ENCODE measurements at places on chromosomes 11 and 22. TPM values are rescaled to one million over a fixed set of nuclear protein-coding genes. Genes with fewer than 3 reads are reported as not detected.

- no peak for DNase-seq
Observed at GRCh38 chr11:19220903-19221724, 19.3 kb upstream of the CSRP3 start.

DNA sequence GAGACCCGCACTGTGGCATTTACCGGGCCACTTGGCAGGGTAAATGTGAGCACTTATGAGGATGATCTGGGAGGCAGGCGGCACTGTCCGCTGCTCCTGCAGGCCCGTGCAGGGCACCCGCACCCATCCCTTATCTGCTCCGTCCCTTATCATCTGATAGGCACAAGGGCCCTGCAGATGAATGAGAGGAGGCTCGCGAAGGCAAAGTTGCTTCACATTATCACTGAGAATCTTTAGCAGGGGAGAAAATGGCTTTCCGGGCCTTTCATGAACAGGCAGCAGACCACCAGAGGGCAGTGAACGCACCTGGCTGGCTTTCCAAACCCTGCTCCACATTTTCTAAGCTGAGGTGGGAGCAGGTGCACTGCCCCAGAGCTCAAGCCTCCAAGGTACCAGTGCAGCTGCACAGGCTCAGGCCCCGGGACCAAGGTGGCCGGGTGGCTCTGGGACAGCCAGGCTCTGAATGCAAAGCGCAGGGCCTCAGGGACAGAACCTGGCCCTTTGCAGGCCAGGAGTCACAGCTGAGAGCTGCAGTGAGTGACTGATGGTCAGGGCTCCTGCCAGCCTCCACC lies 165.6 kb downstream of the SHANK2 start:
- DNase-seq, result peak; percentile 46

- no peak for DNase-seq
Observed at GRCh38 chr11:70476669-70477068, 78.3 kb downstream of the CTTN start.

GRCh38 chr11:69295079-69295994 lies 1.4 kb downstream of the MYEOV start:
- DNase-seq, result no peak

- no peak for DNase-seq
Observed at GRCh38 chr11:122721964-122722266, 66.4 kb downstream of the UBASH3B start.

GRCh38 chr11:42837994-42838393 lies 473.8 kb upstream of the API5 start:
- no peak for DNase-seq

DNA sequence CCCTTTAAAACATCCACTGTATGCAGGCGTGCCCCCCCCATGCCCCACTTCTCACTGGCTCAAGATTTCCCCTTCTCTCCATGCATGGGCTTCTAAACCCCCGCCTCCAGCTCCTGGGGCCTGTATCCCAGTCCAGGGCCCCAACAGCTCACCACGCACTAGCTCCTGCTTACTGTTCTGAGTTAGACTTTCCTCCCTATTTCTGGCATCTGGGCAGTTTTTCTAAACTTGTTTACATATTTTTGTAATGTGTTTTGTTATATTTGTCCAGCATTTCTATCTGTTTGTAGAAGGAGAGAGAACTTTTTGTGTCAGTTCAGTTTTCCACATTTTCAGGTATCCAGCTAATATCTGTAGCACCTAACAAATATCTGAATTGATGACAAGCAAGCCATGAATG lies 178.5 kb downstream of the SPON1 start:
- DNase-seq, result no peak

GRCh38 chr22:48819232-48819631 lies 1008.4 kb downstream of the BRD1 start:
- peak; percentile 1 for DNase-seq

DNA sequence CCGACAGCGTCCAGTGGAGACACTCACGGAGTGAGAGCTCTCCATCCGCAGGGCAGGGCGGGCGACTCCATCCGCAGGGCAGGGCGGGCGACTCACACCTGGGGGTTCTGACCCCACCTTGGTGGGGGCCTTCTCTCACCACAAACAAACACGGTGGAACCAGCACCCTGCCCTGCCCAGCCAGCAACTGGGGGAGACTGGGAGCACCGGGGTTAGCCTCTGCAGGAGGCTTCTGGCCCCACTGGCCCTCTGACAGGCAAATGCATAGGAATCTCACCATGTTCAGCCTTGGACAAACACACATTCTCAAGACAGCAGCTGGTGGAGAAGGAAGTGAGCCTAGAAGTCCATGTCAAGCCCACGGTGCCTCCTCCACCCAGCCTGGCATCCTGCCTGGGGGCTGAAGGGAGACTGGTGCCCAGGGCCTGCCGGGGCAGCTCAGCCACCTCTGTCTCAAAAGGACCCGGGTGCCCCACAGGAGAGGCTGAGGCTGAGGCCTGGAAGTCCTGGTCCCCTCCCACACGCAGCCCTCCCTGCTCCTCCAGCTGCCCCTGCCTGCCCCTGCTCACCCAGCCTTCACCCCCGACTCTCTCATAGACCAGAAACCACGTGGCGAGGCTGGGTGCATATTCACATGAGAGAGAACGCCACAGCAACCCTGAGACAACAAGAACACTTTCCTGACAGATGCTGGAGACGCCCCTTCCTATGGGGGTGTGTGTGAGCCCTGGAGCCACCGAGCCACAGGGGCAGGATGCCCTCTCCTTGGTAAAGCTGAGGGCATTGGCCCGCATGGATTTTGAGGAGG lies 98.4 kb upstream of the B3GAT1 start:
- DNase-seq, result no peak

GRCh38 chr11:93289782-93290463 lies 40.6 kb upstream of the DEUP1 start:
- DNase-seq, result no peak

DNA sequence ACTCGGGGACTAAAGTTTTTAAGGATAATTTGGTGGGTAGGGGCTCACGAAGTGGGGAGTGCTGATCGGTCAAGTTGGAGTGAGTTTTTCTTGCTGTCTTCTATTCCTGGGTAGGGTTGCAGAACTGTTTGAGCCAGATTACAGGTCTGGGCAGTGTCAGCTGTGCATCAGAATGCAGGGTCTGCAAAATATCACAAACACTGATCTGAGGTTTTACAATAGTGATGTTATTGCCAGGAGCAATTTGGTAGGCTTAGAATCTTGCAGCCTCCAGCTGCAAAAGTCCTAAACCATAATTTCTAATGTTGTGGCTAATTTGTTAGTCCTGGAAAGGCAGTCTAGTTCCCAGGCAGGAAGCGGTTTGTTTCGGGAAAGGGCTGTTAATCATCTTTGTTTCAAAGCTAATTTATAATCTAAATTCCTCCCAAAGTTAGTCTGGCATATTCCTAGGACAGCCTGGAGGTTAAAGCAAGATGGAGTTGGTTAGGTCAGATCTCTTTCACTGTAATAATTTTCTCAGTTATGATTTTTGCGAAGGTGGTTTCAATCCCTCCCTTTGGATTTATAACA lies 39.7 kb upstream of the CALCA start:
- DNase-seq, result no peak

- no peak for DNase-seq
Observed at GRCh38 chr11:28383456-28383855, 275.3 kb downstream of the METTL15 start.

GRCh38 chr11:74282914-74283371 lies 28.5 kb downstream of the P4HA3 start:
- DNase-seq, result no peak

- no peak for DNase-seq
Observed at GRCh38 chr11:86117001-86117711, 48.3 kb upstream of the PICALM start.

DNA sequence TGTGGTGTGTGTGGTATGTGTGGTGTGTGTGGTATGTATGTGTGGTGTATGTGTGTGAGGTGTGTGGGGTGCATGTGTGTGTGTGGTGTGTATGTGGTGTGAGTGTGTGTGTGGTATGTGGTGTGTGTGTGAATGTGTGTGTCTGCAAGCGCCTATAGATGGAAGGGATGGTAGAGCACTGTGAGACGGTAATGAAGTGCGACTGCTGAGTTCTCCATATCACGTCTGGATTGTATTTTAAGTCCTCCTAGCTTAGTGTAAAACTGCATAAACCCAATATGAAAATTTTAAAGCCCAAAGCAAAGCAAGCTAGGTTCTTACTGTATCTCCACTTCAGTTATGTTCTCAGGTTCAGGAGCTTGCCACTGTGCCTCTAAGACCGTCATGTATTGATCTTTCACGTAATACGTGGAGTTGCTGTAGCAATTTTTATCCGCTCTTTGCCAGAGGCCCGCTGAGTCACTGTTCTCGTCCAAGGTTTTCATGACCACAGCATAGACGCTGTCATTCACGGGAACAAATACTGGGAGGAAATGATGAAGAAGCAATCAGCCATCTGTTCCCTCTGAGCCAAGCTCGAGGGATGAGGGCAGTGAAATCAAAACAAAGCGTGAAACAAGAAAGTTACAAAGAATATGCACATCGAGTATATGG lies 5.5 kb downstream of the PLET1 start:
- no peak for DNase-seq

DNA sequence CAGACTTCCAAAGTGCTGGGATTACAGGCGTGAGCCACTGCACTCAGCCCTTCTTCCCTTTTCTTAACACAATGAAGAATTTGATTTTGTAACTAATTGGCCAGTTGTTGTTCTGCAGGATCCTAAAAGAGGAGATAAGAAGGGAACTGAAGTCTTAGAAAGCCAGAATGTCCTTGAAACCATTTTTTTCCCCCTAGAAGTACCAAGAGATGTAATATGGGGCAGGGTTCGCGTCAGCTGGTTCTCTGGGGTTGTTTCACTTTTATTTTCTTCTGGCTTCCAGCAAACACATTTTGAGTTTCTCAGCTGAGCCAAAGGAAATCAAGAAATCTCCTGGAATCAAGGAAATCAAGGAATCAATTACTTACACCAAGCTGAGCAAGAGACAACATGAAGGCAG lies 7.6 kb upstream of the NUCB2 start:
- no peak for DNase-seq

- DNase-seq, result no peak
Observed at GRCh38 chr22:49760630-49761571, 66.8 kb downstream of the BRD1 start.

GRCh38 chr11:66388780-66389386 lies 17.3 kb upstream of the SLC29A2 start:
- DNase-seq, result no peak

- DNase-seq, result peak; percentile 83
Observed at GRCh38 chr11:72789493-72790131, 4.2 kb downstream of the STARD10 start.

GRCh38 chr22:41226723-41227655 lies 13.7 kb downstream of the CHADL start:
- DNase-seq, result no peak

DNA sequence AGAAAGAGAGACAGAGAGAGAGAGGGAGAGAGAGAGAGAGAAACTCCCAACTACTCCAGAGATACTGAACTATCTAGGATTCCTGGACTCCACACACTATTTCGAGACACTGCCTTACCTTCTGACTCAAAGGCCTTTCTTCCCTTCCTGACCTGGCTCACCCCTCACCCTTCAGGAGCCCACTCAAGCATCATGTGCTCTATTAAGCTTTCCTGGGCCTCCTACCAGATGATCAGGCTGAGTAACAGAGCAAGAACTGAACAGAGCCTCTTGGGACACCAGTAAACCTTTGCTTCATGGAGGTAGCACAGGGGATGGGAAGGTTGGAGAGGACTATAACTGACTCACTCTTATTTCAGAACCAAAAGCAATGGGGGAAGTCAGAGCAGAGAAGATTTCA lies 31.4 kb downstream of the PLEKHA7 start:
- DNase-seq, result no peak

DNA sequence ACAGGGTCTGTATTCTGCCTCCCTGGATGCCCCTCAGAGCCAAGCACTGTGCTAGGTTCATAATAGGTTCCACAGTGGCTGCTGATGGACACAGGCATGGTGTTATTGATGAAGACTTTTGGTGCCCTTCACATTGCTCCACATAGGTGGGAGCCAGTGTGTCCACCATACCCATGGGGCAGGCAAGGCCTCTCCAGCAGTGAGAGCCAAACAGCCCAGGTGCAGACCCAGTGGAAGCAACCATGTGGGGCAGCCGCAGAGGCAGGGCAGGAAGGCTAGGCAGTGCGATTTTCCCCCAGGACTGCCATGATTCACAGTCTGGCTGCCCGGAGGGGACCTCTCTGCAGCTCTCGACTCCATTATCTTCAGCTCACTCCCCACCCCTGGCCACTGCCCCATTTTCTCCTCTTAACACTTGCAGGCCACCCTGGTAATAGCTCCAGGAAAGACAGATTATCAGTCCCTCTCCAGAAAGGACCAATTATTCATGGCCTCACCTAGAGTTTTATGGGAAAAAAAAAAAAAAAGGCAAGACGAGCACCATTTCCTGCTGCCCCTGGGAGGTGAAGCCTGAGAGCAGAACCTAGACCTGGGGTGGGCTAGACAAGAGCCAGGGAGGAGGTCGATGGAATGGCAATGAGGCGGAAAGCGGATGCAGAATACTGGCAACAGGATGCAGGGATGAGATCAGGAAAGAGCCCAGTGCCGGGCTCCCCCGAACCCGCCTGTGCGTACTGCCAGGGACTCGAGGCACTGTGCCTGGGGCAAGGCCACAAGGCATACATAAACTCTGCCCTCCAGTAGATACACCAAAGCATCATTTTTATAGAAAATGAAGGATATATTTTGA lies 343.0 kb upstream of the NCAM1 start:
- DNase-seq, result no peak

DNA sequence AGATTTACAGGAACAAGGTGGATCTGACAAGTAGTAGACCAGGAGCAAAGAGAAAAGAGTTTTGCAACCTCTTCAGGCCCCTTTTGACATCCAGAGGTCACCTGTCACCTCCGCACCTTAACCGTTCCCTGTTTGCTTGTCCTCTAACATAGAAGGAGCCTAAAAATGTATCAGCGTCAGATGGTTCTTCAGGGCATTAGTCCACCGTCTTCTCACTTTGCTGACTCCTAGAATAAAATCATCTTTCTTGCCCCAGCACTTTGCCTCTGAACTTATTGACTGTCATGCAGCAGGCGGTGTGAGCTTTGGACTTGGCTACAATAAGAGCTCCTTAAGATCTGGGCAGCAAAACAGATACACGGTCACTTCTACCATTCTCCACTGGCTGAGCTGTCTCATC lies 339.7 kb upstream of the B3GAT1 start:
- no peak for DNase-seq

DNA sequence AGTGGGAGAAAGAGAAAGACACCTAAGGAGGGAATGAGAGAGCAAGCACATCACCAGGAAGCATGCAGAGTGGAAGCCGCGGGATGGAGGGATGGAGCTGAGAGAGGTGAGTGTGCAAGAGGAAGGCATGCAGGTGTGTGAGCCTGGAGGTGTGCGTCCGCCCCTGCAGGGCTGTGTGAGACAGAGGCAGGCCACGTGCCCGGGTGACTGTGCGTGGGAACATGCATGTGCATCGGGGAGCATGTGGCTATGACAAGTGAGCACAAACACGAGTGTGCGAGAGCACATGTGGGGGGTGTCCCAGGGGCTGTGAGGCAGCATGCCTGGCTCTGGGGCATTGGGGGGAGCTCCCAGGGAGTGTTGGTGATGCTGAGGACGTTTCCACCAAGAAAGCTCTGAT lies 29.9 kb downstream of the PTPN5 start:
- DNase-seq, result no peak

Gene OR51E2
- 0.83 TPM for total RNA-seq

Gene ADM2
- total RNA-seq, result not detected

Gene CCDC73
- total RNA-seq, result not detected

Gene APOBEC3H
- total RNA-seq, result 1.1 TPM

Gene ADAMTS15
- 0.68 TPM for total RNA-seq

Gene PIH1D2
- total RNA-seq, result 1.7 TPM

Gene FXYD6
- total RNA-seq, result 399 TPM

Gene TOB2
- 73.0 TPM for total RNA-seq

Gene PATE2
- 2.1 TPM for total RNA-seq

Gene EFCAB6
- total RNA-seq, result 14.2 TPM

Gene OR51B4
- total RNA-seq, result 1.2 TPM

Data from dorsolateral prefrontal cortex (tissue), 122 donors.